NCI-H2081 (cell line): ENCODE measurements at places on chromosomes 16 and 17.

DNA sequence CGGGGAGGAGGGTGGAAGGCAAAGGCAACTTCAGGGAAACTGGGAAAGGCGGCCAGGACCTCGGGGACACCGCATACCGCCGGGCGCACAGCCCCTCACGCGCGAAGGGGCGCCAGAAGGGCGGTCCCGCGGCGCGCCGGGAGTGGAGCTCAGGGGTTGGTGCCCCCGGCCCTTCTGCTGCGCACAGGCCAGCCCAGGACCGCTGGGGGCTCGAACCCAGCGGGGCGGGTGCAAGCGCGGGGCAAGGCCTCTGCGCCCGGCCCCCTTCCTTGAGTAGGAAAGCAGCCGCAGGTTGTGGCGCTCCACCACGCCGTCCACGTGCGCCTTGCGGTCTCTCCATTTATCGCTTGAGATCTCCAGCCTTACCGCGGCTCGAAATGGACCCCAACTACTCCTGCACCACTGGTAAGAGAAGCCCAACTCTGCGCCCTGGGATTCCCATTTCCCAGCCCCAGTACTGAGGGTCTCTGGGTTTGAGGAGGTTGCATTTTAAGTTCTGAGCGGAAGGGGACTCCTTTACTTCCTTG is 3.0 kb upstream of the MT1A start:
- no peak for DNase-seq

GRCh38 chr16:63061319-63061718 is 1025.1 kb upstream of the CDH8 start:
- no peak for DNase-seq

DNA sequence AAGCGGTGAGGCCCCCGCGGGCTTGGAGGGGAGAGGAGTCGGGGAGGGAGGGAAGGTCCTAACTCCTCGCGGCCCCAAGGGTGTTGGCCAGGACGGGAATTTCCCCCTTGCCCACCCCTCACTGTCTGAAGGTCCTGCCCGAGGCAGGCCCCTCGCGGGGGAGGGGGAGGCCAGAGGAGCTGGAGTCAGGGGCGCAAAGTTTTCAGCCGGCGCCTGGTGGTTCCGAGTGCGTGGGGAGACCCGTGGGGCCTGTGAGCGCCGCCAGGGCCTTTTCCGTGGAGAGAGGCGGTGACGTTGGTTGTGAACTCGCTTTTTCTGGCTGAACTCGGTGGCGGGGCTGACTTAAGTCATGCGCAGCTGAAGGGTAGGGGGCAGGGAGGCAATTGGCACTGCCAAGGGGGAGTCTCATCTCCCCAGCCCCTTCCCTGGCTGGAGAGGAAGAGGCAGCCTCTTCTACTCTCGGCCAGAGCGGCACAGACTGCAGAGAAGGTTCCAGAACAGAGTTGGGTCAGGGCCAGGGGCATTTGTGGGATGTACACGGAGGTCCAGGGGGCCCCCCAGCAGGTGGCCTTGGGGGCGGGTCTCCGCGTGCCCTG is 1.5 kb downstream of the CACNA1H start:
- no peak for DNase-seq

DNA sequence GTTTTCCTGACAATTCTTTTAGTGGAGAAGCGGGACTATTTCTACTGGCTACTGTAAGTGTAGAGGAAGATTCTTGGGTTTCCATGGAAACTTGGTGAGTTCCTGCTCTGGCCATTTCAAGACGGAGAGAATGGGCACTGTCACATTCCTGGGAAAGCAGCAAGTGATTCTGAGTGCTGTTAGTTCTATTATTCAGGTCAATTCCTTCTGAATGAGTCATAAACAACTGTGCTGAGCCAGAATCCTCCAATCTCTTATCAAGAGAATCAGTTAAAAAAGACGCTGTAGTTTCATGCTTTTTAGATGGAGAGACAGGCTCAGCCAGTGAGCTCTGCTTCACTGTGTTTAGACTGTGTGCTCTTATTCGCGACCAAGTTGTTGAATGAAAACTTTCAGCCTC is 19.6 kb downstream of the AKAP10 start:
- no peak for DNase-seq

DNA sequence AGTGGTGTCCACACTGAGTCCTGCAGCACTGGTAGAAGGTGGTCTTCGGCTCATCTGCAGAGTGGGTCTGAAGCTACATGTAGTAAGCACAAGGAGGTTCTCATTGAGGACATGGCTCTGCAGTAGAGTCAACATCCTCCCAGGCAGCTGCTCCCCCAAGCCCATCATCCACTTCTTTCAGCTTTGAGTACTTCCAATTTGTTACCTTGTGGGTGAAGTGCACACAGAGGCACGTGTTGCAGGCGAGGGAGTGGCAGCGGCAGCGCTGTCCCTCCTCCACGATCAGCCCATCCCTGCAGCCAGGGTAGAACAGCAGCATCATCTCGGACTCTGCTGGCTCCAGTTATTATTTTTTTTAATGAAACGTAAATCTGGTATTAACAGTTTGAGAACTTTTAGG is 1.8 kb upstream of the SSTR2 start:
- no peak for DNase-seq

- DNase-seq: no peak
Observed at GRCh38 chr16:8854298-8854948, 14.4 kb downstream of the CARHSP1 start.

GRCh38 chr17:9811537-9811936 is 10.3 kb downstream of the GSG1L2 start:
- DNase-seq: no peak

DNA sequence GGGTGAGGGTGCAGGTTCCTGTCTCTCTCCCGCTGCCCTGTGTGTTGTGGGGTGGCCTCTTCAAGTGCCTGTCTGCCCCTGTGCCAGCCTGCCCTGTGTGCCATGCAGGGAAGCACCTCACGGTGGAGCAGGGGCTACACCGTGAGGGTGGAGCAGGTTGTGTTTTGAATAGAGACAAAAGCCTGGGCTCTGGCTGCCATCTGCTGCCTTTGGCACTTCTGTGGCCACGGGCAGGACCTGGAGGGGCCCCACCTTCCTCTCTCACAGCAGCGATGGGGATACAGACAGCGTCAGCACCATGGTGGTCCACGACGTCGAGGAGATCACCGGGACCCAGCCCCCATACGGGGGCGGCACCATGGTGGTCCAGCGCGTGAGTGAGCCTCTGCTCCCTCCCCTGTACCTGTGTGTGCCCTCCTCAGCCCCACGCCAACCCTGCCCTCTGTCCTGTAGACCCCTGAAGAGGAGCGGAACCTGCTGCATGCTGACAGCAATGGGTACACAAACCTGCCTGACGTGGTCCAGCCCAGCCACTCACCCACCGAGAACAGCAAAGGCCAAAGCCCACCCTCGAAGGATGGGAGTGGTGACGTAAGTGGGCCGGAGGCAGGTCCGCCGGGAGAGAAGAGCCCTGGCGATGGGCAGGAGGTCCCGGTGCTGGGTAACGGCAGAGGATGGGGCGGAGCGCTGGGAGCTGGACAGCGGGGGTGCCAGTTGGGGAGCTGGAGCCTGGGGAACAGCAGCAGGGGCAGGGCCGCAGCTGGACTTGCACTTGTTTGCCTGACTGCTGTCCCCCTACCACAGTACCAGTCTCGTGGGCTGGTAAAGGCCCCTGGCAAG is 5.4 kb upstream of the C17orf107 start:
- no peak for DNase-seq

DNA sequence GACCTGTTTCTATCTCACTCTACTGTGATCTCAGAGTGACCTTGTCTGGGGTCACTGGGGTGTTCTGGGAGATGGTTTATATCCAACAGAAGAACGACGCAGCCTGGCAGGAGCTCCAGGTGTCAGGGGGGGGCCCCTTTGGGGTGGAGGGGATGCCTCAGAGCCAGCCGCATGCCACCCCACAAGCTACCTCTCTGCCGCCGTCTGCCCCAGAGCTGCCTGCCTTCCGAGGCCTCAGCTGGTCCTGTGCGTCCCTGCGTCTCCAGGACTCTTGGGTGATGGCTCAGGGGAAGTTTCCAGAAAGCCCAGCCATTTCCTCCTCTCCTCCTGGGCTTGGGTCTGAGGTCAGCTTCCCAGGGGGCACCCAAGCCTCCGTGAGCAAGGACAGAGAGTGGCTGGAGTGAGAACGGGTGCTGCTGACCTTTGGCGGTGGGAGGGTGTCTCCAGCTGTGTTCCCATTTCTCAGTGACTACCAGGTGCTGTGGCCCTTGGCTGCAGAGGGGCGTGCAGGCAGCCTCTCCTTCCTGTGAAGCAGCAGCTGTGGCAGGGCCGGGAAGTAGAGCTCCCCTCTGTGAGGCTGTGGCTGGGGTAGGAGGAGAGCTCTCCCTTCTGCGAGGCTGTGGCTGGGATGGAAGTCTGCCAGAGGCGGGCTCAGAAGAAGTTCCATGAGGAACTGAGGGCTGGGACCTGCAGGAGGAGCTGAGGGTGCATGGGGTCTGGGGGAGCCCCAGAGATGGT is 19.8 kb downstream of the JPH3 start:
- no peak for DNase-seq

- DNase-seq: no peak
Observed at GRCh38 chr17:15154618-15155017, 110.5 kb downstream of the PMP22 start.
